Heart right ventricle (tissue), 16 donors: ENCODE measurements at places on chromosomes 2 and 18.

- no peak for DNase-seq
Observed at GRCh38 chr2:198595721-198596120, 791.3 kb downstream of the PLCL1 start.

- DNase-seq = no peak
Observed at GRCh38 chr2:31110431-31110830, 27.8 kb downstream of the GALNT14 start.

DNA sequence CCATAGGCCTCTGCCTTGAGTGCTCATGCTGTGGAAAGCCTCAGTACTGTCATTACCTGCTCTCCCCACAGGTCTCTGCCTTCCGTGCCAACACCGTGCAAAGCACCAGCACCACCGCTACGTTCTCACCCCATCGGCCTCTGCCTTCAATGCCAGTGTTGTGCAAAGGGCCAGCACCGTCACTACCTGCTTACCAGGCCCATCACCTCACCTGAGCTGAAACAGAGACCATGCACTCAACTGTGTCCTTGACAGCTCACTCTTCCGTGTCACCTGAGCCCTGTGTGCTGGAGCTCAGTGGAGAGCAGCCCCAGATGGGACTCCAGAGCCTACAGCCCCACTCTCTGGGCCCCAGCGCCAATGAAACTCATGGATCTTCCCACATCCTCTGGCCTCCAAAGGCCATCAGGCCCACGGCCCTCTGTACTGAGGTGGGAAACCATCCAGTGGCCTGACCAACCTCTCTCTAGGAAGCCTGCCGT is 62.7 kb downstream of the ZNF516 start:
- DNase-seq = no peak

DNA sequence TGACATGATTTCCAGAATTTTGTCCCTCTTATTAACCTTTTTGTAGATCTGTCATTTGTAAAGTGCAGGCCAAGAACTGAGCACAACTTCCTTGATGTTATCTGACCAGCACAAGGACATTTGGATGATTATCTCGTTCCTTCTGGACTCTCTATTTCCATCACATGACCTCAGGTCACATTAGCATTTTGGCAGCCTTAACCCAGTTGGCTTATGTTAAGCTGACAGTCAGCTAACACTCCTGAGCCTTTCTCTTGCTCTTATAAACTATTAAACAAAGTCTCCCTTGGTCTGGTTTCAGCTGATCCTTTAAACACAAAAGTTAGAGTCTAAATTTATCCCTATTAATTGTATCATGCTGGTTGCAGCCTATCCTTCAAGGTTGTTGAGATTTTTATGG is 167.2 kb upstream of the RBBP8 start:
- peak; percentile 29 for DNase-seq

GRCh38 chr18:8121942-8122480 is 487.2 kb upstream of the RAB12 start:
- no peak for DNase-seq

DNA sequence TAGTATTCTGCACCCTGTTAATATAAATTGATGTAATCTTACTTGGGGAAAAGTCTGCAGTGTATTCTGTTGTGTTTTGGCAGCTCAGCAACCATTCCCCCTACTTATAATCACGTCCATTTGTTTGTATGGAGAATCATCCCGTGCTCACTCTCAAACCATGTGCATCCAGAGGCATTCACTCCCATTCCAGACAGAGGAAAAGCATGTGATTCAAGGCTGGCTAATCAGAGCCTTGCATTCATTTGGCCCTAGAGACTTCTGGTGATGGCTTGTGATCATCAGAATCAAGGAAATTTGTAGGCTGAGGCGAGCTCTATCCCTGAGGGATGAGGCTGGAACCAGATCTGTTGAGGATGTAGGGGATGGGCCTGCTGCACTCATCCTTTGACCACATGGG is 5.1 kb upstream of the WIPF1 start:
- no peak for DNase-seq

GRCh38 chr2:22536133-22536532 is 848.8 kb upstream of the KLHL29 start:
- DNase-seq = no peak

GRCh38 chr2:128536925-128537620 is 218.4 kb upstream of the HS6ST1 start:
- no peak for DNase-seq

GRCh38 chr18:79302120-79302519 is 93.6 kb upstream of the NFATC1 start:
- no peak for DNase-seq

GRCh38 chr2:235592836-235593235 is 99.0 kb downstream of the AGAP1 start:
- no peak for DNase-seq

DNA sequence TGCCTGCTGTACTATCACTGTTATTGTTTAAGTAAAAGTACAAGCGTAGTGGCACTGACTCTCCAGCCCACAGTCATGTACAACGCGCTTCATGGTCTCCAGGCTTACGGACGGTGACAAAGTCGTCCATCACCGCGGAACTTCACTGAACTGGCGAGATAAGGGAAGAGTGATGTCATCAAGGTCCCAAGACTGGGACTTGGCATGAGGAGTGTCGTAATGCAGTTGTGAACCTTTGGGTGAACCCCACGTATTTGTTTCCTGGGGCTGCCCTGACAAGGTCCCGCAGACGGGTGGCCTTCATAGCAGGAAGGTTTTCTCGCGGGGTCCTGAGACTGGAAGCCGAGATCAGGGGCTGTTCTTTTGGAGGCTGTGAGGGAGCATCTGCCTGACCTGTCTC is 17.3 kb downstream of the NFATC1 start:
- DNase-seq = no peak

DNA sequence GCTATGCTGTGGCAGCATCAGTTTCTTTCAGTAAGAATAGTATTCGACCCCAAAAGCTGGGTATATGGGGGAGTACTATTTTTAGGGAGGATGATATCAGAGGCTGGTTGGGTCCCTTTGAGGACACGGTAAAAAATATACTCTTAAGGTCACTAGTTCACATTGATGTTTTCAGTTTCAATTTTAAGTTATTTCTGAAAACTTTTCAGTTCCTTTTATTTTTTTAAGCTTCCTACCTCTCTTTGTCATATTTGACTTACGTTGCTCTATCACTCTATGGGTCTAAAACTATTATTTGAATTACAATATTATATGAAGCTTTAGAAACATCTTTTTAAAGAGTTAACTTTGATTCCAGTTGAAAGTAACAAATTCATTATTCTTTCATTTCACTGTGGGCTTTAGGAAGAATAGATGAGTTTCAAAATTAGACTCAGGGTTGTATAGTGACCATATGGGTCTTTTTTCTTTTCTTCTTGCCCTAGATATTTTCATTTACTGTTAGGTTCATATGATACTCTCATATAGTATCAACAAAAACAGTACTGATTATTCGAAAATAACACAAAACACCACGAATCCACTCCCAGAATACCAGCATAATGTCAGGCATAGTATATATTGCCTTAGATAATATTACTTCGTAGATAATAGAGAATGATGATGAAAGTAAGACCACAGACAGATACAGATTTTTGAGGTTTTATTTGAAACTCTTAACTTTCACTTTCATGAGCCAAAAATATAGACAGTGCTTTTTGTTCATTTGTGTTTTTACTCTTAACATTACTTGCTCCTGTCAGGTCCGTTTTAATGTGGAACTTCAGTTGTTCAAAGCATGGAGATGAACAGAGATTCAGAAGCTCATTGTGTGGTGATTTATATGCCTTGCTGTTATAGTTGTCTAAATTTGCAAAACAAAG is 9.8 kb downstream of the RMDN2 start:
- no peak for DNase-seq

DNA sequence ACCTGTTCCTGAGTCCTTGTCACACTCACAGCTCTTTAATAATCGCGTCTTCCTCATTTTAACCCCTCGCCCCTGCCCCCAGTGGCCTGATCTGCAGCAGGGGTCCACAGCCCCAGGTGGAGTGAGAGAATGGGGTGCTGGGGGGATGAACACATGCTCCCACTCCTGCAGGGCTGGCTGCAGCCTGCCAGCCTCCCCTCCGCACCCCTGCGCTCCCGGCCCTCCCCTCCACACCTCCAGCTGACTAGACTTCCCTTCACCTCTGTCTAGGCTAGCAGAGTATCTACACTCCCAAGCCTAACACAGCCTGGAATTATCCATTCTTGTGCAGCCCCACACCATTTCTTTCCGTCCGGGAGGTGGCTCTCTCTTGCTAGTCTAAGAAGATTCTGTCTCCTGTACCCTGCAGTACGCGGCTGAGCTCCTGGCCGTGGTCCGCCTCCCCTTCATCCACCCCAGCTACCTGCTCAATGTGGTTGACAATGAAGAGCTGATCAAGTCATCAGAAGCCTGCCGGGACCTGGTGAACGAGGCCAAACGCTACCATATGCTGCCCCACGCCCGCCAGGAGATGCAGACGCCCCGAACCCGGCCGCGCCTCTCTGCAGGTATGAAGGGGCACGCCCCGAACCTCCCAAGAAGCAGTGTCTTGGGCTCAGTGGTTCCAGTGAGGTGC is 231.6 kb downstream of the ATAD2B start:
- no peak for DNase-seq

DNA sequence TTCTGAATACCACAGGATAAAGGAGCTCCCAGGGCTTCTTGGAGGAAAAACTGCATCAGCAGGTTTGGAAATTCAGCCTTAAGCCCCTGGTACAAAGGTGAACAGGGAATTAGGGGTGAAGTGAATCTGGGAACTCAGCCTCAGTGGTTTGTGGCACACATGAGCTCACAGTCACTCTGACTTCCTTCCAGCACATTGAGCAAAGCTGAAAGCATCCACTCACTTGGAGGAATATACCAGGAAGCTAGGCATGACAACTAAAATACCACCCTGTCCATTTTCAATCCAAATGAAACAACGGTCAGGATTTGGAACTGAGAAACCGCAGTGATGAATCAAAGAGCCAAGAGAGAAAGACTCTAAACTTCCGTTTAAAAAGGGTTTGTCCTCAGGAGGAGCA is 216.1 kb downstream of the ICOS start:
- DNase-seq = no peak

- no peak for DNase-seq
Observed at GRCh38 chr2:118128826-118129225, 40.6 kb downstream of the INSIG2 start.

GRCh38 chr2:230457073-230457768 is 41.2 kb downstream of the SP100 start:
- no peak for DNase-seq
